Activated T-helper 9 cell treated with anti-CD3 and anti-CD28 coated beads, Interleukin-2, amount 50 U/mL, for 16 hours (primary cell): ENCODE measurements at places on chromosomes 1 and 21.

- DNase-seq, result no peak
These were observed 2.0 kb downstream of the XKR8 start for GRCh38 chr1:27961646-27962221.

DNA sequence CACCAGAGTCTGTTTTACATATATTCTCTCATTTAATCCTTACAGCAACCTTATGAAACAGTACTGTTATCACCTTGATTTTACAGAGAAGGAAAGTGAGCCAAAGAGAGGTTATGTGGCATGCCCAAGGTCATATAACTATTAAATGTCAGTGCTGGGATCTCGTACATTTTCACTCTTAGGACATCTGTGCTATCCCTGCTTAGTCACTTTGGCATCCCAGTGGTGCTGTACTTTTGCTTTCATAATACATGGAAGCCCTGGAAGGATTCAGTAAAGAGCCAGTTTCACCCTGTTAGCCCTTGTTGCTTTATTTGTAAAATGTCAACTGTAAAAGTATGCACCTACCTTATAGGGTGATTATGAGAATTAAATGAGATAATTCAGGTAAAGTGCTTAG, 104.4 kb downstream of the NFIA start:
- DNase-seq, result no peak

GRCh38 chr21:40689840-40690360, 157.1 kb downstream of the DSCAM start:
- DNase-seq, result no peak

- DNase-seq, result no peak
These were observed 63.9 kb downstream of the CSMD2 start for GRCh38 chr1:34101151-34101550.
